NCI-H524 (cell line): ENCODE measurements at places on chromosomes 5 and 9.

DNA sequence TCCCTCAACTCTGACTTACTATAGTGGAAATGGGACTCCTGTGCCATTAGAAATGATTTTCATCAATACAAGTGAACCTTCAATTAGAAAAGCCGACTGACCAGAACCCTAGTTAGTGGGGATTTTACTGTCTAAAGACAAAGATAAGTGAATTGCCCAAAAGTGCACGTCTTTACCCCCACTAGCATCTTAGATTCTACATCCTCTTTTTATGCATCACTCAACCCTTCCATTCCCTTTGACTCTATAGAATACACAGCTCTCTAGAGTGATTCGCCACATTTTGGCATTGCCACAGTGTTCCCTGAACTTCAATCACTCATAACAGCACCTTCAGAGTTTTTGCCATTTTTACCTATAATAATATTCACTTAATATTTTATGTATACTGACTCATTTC, 226.6 kb downstream of the EBF1 start:
- DNase-seq = no peak

GRCh38 chr5:111386832-111387162, 125.5 kb downstream of the STARD4 start:
- DNase-seq = no peak

DNA sequence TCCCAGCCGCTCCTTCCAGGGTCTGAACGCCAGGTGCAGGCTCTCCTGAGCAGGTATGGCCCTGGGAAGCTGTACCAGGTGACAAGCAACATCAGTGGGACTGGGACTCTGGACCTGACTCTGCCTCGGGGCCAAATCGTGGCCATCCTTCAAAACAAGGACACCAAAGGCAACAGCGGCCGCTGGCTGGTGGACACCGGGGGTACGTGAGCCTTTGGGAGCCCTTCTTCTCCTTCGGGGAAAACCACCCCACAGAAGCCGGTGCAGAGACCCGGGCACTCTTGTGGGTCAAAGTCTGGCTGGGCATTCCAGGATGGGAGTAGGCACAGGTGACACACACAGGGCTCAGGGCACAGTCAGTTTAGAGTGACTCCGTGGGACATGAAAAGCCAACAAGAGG, 45.8 kb downstream of the ARHGEF37 start:
- DNase-seq = no peak

GRCh38 chr5:173633304-173633703, 16.9 kb upstream of the BOD1 start:
- no peak for DNase-seq

DNA sequence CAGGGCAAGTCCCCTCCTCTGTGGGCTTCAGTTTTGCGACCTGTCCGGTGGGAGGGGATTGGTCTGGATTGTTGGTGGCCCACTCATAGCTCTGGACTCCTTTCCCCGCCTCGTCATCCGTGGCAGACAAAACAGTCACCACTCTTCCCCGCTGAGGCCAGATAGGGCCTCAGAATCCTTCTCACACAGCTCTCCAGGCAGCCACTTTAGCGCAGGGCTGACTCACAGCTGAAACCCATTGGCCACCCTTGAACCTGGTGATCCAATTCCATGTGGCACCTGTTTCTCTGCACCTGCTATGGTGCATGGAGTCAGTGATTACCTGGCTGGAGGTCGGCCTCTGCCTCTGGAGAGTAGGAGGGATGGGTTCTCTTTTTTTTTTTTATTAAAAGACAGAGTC, 15.8 kb upstream of the CACFD1 start:
- no peak for DNase-seq

DNA sequence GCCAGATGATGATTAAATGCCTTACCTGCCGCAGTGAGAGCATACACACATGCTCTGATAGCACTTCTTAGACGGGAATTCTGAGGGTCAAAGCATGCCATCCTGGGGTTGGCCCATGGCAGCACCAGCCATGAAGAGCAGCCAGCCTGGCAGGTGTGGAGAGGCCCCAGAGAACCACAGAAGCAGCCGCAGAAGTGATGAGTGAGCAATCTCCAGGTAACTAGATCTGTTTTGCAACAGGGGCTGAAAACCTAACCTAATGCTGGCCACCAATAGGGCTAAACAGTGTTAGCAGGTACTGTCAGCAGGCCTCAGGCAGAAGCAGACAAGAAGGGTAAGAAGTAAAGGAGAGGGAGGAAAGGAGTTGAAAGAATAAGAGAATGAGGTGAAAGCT, 33.5 kb upstream of the HOMER1 start:
- DNase-seq = no peak

- no peak for DNase-seq
These were observed 25.2 kb downstream of the KDM4C start for GRCh38 chr9:6782981-6783380.

- DNase-seq = no peak
These were observed 17.0 kb downstream of the SWI5 start for GRCh38 chr9:128293091-128293490.

- DNase-seq = no peak
These were observed 32.9 kb downstream of the OCLN start for GRCh38 chr5:69525490-69525889.

DNA sequence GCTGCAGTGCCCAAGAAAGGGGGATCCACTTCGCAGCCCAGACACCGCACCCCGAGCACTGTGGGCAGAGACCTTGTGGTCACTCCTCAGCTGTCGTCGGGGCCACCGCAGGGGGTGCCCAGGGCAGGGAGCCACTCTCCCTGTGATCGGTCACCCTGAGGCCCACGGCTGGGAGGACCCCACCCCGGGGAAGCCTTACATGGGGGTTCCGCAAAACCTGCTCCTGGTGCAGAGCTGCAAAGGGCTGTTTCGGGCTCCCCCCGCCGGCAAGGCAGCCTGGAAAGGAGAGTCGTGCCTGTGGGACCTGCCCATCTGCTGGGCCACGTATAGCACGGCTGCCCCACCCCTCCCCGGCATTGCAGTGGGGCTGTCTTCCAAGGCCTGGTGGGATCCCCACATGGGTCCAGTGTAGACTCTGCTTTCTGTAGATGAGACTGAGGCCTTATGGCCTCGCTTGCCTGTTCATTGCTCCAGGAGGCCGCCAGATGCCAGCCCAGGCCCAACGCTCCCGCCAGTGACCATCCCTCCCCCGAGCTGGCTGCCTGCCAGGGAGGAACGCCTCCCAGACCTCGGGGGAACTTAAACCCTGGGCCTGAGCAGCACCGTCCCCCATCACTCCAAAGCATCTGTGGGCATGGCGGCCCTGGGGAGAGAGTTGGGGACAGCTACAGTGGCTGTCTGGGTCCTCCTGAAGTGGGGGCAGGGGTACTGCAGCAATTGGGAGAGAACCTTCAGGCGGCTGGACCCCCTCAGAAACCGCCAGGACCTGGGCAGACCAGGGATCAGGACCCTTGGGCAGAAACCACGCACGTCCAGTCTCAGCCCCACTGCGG, 1.6 kb upstream of the DNLZ start:
- DNase-seq = peak; percentile 86

GRCh38 chr9:97470076-97470475, 31.4 kb upstream of the TMOD1 start:
- peak; percentile 42 for DNase-seq

GRCh38 chr9:77616191-77616590, 31.9 kb downstream of the GNA14 start:
- DNase-seq = no peak

DNA sequence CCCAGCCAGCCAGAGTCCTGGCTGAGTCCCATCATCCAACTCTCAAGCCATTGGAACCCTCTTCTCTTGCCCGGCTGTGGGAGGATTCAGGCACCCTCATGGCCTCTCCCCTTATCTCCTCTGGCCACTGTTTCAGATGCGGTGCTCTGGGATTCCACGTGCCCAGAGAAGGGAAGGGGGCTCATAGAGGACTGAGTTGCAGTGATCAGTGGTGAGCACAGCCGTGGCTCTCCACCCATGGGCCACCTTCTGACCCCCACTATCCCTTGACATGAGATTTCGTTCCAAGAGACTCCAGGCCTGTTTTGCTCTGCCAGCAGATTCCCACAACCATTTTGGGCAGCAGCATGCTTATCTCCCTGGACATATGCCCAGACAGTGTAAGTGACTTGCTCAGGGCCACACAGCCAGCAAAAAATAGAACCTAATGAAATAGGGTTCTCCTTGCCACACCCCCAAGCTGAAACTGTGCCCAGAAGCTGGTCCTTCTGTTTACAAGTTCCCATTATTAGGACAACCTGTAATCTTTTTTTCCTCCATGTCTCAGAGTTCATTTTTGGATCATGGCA, 2.7 kb downstream of the GPX3 start:
- DNase-seq = no peak

- no peak for DNase-seq
These were observed 309.9 kb downstream of the ZSWIM6 start for GRCh38 chr5:61641748-61642565.

GRCh38 chr5:105150323-105150722, 1587.7 kb upstream of the NUDT12 start:
- DNase-seq = no peak

DNA sequence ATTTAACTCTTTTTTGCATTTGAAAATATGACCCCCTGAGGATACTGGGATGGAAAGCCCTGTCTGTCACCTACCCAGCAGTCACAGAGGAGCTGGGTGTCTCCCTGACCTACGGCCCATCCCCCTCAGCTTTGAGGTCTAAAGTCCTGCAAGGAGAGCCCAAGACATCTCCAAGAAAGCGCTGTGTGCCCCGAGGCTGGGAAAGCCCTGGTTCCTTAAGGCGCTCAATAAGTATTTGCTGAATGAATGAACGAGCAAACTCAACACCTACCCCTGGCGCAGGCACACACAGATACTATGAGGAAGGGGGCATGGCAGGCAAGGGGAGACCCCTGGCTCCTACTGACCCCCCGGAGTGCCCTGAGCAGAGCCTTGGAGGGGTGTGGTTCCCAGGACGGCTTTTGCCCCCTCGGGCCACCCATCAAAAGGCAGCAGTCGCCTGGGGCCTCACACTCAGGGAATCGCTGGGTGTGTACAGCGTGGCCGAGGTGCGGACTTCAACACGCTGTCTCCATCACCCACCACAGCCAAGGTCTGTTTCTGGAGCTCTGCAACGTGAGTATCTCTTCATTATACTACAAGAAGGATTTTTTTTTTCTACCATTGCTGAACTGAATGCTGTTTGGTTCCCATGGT, 211.6 kb downstream of the ERCC6L2 start:
- DNase-seq = no peak

DNA sequence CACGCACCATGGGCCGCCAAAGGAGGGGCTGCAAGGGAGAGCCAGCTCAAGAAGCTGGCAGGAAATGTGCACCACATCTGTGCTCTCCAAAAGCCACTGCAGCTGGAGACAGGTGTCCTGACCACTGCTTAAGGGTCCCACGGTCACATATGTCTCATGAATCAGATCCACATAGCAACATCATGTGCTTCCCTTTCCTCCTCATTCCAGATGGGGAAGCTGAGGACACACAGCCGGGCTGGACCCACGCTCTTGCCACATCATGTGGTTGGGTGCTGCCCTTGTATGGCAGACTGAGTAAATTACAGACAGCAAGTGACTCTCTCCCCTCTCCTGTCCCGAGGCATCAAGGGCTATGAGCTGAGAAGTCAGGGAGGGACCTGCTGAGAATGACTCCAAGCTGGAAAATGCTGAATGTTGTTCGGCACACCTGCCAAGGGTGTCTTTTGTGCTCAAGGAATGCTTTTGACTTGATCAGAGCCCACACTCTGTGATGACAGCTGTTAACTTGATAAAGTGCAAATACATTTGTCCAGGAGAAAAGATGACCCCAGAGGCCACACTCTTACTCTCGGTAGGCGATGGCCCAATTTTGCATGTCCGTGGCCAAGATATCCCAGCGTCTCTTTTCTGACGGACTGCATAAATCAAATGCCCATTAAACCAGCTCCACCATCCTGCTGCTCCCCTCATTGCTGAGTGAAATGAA, 58.2 kb downstream of the NSUN2 start:
- DNase-seq = no peak

GRCh38 chr9:95217936-95218335, 99.6 kb downstream of the FANCC start:
- DNase-seq = no peak

DNA sequence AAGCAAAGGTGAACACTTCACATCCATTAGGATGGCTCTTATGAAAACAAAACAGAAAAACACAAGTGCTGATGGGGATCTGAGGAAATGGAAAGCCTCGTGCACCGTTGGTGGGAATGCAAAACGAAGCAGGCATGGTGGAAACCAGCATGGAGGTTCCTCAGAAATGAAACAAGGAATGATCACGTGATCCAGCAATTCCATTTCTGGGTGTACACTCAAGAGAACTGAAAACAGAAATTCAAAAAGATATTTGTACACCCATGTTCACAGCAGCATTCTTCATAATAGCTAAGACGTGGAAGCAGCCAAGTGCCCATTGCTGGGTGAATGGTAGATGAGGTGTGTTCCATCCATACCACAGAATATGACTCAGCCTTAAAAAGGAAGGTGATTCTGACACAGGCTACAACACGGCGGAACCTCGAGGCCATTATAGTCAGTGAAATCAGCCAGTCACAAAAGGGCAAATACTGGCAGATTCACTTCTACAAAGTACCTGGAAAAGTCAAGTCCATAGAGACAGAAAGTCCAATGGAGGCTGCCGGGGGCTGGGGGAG, 87.2 kb upstream of the RAPGEF1 start:
- DNase-seq = no peak

- peak; percentile 100 for DNase-seq
These were observed 1336.1 kb upstream of the CDH9 start for GRCh38 chr5:28374492-28374967.

DNA sequence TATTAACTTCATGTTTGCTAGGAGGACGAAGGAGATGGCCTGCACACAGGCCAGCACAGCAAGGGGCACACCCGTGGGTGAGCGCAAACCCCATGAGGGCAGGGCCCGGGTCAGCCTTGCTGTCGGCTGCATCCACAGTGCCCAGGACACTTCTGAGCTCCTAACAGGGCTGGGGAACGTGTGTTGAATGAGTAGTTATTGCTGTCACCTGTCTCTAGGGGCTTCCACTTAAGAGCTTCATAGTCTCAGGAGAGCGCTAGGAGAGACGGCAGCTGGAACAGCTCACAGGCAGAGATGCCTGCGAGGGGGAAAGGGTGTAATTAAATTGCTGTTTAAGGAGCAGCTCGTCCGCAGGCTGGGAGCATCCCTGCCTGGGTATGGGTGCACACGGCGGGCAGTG, 91.4 kb upstream of the NEURL1B start:
- peak; percentile 93 for DNase-seq

- no peak for DNase-seq
These were observed 46.8 kb downstream of the FBN2 start for GRCh38 chr5:128491291-128491690.
